Esophagus squamous epithelium (tissue), 5 donors: ENCODE measurements at places on chromosomes 7 and 10.

GRCh38 chr10:29114141-29114540 is 174.7 kb upstream of the LYZL1 start:
- no peaks in the 10 kb centered on the region for H3K4me1 ChIP-seq
- H3K4me3 ChIP-seq: no peak overlapping the region
- H3K27ac ChIP-seq: no peak overlapping the region
- DNase-seq: no peak
- H3K36me3 ChIP-seq: no peaks in the 10 kb centered on the region
- no peaks in the 10 kb centered on the region for H3K27me3 ChIP-seq

- H3K27me3 ChIP-seq: no peaks in the 10 kb centered on the region
- no peak for DNase-seq
- no peaks in the 10 kb centered on the region for H3K36me3 ChIP-seq
- peaks cover 21% of the 10 kb centered on the region for H3K4me1 ChIP-seq
- H3K27ac ChIP-seq: peak overlapping the region; percentile 56
- no peak overlapping the region for H3K4me3 ChIP-seq
Measured at GRCh38 chr7:30814700-30815387, 43.6 kb downstream of the MINDY4 start.

- DNase-seq: no peak
- peak overlapping the region; percentile 97 for H3K4me3 ChIP-seq
- H3K36me3 ChIP-seq: no peaks in the 10 kb centered on the region
- peak overlapping the region; percentile 99 for H3K27ac ChIP-seq
- peaks cover 18% of the 10 kb centered on the region for H3K4me1 ChIP-seq
Measured at GRCh38 chr7:27098578-27099451, 3.0 kb upstream of the HOXA1 start.

DNA sequence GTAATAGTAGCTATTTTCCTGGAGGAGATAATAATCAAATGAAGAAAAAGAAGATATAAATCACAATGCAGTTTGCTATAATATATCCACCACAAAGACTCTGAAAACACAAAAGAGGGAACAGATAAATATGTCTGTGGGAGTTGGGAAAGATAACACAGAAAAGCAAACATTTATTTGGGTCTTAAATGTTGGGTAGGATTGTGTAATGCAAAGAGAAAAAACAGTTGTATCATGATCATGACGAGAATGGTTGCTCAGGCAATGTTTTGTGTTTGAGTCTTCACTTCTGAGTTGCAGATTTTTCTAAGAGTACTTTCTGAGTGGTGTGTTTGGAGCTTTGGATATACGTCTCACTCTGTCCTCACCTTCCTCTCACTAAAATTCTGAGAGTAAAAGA is 437.5 kb downstream of the TFEC start:
- no peak overlapping the region for H3K27ac ChIP-seq
- DNase-seq: no peak
- no peaks in the 10 kb centered on the region for H3K4me1 ChIP-seq
- no peaks in the 10 kb centered on the region for H3K36me3 ChIP-seq
- H3K4me3 ChIP-seq: no peak overlapping the region
- H3K27me3 ChIP-seq: no peaks in the 10 kb centered on the region

DNA sequence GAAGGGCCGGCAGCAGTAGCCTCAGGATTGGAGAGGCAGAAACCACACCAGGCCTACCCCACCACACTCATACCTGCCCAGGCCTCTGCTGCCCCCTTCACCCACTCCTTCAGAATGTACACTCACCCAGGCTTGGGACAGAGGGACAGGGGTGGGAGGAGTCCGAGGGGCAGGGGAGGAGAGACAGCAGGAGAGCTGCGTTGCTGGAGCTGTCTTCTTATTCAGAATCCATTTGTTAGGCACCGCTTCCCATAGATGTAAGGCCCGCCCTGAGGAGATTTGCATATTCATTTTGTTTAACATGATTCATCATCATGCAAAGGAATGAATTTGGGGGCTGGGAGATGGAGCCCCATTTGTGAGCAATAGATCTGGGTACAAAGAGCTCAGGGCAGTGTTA is 156.7 kb downstream of the CDH23 start:
- no peak overlapping the region for H3K27ac ChIP-seq
- H3K36me3 ChIP-seq: no peaks in the 10 kb centered on the region
- DNase-seq: no peak
- no peaks in the 10 kb centered on the region for H3K27me3 ChIP-seq
- no peak overlapping the region for H3K4me3 ChIP-seq

DNA sequence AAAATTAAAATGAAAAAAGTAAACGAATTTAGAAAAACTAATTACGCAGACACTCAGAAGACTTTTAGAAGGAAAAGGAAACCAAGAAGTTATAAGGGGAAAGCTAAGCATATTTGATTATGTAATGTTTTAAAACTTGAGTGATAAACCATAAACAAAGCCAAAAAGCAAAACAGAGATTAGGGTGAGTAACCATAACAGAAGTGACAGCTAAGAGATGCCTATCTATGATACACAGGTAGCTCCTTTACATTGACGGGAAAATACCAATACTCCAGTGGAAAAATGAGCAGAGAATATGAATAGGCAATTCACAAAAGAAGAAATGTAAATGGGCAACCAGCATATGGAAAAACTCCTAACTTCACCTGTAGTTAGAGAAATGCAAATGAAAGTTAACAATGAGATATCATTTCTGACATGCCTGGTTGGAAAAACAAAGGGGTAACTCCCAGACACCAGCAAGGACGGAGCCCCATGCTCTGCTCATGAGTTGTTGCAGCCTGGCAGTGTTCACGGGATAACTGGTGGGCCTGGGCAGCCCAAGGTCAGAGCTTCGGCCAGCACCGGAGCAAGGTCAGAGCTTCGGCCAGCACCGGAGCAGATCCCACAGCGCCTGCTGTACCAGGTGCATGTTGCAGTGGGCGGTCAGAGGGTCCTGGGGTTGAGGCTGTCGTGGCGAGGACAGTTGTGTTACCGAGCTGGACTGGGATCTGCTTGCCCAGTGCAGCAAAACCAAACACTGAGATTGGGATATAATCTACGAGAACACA is 58.9 kb downstream of the ALOX5 start:
- no peak overlapping the region for H3K27ac ChIP-seq
- no peak overlapping the region for H3K4me3 ChIP-seq
- H3K4me1 ChIP-seq: no peaks in the 10 kb centered on the region

DNA sequence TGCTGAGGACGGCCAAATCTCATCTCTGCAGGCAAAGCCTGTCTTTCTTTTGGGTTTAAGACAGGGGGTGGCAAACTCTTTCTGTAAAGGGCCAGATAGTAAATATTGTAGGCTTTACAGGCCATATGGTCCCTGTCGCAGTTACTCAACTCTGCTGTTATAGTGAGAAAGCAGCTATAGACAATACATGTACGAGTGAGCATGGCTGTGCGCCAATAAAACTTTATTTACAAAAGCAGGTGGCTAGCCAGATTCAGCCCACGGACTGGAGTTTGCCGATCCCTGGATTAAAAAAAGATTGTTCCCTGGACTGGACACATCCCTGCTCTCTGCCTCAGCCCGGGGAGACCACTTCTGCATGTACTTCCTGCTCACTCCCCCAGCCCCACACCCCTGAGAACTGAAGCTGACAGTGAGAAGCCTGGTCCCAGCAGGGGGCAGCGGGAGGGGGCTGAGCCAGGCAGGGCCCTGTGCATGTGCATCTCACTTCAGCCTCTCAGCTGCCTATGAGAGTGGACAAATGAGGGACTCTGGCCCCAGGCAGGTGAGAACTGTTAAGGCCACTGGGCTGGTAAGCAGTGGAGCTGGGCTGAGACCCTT is 392.4 kb downstream of the PLXNA4 start:
- DNase-seq: no peak
- H3K4me3 ChIP-seq: no peak overlapping the region
- H3K36me3 ChIP-seq: no peaks in the 10 kb centered on the region
- H3K27ac ChIP-seq: no peak overlapping the region

DNA sequence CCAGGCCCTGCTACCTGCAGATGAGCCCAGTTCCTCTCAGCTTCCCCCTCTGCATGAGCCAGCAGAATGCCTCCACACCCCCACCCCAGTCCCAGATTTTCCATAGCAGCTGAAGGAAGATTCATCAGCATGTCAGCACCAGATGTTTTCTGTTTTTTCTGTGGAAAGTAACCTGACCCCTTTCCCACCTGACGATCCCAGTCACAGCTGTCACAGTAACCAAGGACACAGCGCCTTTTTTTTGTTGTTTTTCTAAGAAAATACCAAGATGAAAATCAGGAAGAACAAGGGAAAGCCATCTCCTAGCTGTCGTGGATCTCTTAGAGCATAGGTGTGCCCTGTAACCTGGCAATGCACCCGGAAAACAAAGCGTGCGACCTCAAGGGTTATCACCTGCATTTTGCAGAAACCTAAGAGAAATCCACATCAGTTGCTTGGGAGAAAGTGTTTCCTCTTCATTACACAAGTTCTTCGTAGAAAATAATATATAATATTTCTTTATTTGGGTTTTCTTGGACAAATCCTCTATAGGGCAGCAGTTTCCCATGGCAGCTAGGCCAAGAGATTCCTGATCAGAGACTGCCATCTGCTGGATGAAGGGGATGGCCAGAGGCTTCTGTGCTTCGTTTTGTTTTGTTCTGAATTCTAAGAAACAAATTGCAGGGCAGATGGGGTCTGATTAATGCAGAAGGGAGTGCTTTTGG is 401.9 kb downstream of the TNS3 start:
- no peaks in the 10 kb centered on the region for H3K36me3 ChIP-seq
- DNase-seq: no peak
- peaks cover 18% of the 10 kb centered on the region for H3K4me1 ChIP-seq
- no peak overlapping the region for H3K27ac ChIP-seq

DNA sequence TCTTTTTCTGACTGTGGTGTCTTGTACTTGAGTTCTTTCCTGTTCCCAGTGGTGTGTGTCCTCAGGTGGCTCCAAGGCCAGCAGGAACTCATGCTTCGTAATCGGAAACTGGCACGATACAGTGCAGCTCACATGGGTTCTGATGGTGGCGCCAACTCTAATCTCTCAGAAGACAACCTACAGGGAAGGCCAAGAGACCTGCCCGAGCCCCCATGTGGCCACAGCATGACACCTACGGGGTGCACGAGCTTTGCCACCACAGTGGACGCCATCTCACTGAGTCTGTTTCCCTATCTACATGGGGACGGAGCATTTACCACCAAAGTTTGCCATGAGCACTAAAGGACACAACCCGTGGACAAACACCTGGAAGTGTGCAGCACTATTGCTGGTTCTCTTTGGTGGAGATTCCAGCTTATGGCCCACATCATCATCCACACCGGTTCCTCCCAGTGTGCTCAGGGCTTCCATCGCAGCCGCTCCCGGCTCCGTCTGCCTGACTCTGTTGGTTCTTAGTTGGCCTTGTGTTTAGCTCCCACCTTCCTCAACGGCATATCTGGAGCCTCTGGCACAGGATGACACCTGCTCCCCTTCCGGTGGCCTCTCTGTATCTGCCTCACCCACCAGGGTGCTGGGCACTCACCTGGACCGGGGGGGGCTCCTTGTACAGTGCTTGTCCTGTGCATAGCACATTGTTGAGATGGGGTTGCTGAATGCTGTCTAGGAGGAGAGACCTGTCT is 586.6 kb upstream of the MKI67 start:
- H3K36me3 ChIP-seq: no peaks in the 10 kb centered on the region
- no peaks in the 10 kb centered on the region for H3K4me1 ChIP-seq

DNA sequence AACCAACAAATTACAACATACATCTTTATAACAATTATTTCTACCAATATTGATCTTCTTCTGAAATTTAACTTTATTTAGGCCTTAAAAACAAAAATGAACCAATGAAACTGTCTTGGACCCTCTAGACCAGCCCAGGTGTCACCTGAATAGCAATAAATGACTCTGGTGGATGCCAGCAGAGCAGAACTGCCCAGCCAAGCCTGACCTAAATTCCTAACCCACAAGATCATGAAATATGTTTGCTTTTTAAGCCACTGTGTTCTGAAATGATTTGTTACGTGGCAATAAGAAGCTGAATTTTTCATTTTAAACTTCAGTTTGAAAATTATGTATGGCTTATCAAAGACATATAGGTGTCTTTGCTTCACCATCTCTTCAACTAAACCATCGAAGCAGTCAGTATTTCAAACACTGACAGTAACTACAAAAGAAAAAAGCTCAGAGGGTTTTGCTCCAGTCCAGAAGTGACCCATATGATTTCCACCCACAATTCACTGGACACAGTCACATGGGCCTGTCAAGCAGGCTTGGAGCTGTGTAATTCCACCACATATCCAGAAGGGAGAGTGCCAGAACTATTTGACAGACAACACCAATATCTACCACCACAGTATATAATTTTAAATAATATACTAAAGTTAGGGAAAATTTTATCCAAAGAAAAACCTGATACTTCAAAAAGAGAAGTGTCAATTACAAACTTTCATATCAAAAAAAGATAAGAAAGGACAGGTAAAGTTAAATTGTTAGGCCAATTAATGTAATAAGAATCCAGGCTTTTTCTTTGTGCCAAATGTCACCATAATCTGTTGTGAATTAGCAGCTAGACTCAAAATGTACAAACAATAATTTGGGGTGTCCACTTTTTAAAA is 94.5 kb downstream of the KMT2C start:
- no peak overlapping the region for H3K4me3 ChIP-seq
- H3K36me3 ChIP-seq: no peaks in the 10 kb centered on the region
- H3K4me1 ChIP-seq: no peaks in the 10 kb centered on the region
- DNase-seq: no peak
- H3K27me3 ChIP-seq: no peaks in the 10 kb centered on the region
- H3K27ac ChIP-seq: no peak overlapping the region

GRCh38 chr7:80916770-80917741 is 1.8 kb downstream of the SEMA3C start:
- peak overlapping the region; percentile 57 for H3K4me3 ChIP-seq
- H3K4me1 ChIP-seq: peaks cover 6% of the 10 kb centered on the region
- H3K27ac ChIP-seq: no peak overlapping the region
- no peak for DNase-seq
- H3K36me3 ChIP-seq: no peaks in the 10 kb centered on the region
- peaks cover 5% of the 10 kb centered on the region for H3K27me3 ChIP-seq

DNA sequence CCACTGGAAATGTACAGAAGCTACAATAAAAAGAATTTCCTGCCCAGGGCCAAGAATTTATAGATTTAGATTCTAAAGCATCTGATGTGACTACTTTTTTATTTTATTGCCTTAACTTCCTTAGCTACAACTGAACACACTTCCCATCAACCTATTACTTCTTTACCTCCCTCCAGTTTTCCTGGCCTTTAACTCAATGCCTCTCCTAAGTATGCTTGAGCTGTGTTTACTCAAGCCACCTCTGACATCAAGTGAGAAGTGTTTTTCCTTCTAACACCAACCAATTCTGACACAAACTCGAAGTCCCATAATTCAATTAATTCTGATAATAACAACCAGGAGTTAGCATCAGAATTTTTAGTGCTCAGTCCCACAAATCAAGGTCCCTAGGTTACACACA is 170.0 kb downstream of the IMMP2L start:
- H3K27ac ChIP-seq: peak overlapping the region; percentile 5
- no peaks in the 10 kb centered on the region for H3K27me3 ChIP-seq
- no peak overlapping the region for H3K4me3 ChIP-seq
- H3K36me3 ChIP-seq: no peaks in the 10 kb centered on the region

- no peak overlapping the region for H3K27ac ChIP-seq
- H3K36me3 ChIP-seq: no peaks in the 10 kb centered on the region
- no peak for DNase-seq
- no peaks in the 10 kb centered on the region for H3K4me1 ChIP-seq
- no peak overlapping the region for H3K4me3 ChIP-seq
Measured at GRCh38 chr7:122046402-122046801, 97.6 kb downstream of the AASS start.

- no peak overlapping the region for H3K27ac ChIP-seq
- H3K4me3 ChIP-seq: no peak overlapping the region
- peaks cover 12% of the 10 kb centered on the region for H3K36me3 ChIP-seq
- H3K4me1 ChIP-seq: peaks cover 5% of the 10 kb centered on the region
- DNase-seq: no peak
Measured at GRCh38 chr7:100079024-100079560, 2.4 kb downstream of the ZNF3 start.

GRCh38 chr7:37947138-37947940 is 26.9 kb downstream of the EPDR1 start:
- H3K27me3 ChIP-seq: no peaks in the 10 kb centered on the region
- H3K4me3 ChIP-seq: no peak overlapping the region
- H3K4me1 ChIP-seq: no peaks in the 10 kb centered on the region
- DNase-seq: no peak
- no peaks in the 10 kb centered on the region for H3K36me3 ChIP-seq
- H3K27ac ChIP-seq: no peak overlapping the region
